ENCODE measurements at places on chromosomes 1 and 21.

- no peak for DNase-seq
Observed at GRCh38 chr1:8739377-8739776, 78.1 kb downstream of the RERE start.

- DNase-seq: no peak
Observed at GRCh38 chr21:35424122-35424521, 375.0 kb upstream of the RUNX1 start.

GRCh38 chr1:235990330-235990795 lies 74.5 kb downstream of the NID1 start:
- DNase-seq: no peak

GRCh38 chr1:48203287-48203900 lies 19.1 kb upstream of the SLC5A9 start:
- DNase-seq: no peak

DNA sequence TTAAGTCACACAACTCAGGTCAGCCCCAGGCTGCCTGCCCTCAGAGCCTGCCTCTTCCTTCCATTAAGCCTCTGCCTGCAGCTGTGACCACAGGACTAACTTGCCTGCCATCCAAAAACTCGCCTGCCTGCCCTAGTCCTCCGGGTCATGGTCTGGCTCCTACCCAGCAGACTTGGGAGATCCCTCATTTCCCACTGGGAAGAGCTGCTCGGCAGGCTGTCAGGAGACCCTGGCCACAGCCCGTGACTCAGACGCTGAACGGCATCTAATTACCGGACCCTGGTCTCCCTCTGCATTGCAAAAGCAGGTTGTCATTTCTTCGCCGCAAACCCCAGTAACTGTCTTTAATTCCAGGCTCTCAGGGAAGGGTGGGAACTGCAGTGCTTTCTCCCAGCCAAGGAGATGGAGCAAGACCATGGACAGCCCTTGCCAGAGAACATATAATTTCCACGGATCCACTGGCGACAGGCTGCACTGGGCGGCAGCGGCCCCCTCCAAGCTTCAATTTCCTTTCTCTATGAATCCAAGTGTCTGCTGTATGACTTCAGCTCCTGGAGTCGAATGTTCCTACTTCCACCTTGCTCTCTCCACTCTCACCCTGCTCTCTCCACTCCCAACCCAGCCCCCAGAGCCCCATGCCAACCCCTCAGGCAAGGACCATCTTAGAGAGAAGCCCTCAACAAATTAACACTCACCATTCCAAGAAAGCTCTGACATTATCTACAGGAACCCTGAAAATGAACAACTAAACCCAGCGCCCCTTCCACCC lies 20.4 kb downstream of the OLFML2B start:
- no peak for DNase-seq

GRCh38 chr1:152946651-152947256 lies at the start of gene SPRR5:
Gene SPRR5 (plus strand): TSS chr1:152947206. CDS start chr1:152948555, 1,349 bp downstream.
- DNase-seq: no peak

DNA sequence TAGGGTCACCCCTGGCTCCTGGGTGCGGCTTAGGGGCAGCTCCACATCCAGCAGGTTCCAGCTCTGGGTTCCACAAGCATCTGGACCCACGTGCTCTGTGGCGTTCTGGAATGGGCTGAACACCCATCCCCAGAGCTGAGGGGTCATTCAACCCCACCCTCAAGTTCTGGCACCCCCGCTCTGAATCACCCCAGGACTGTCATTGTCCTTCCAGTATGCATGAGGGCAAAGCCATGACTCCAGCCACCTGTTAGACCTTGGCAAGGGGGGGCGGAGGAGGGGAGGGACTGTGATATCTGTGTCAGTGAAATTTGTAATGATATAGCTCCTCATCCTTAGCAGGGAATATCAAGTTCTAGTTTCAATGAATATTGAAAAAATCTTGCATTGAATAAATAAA lies 12.3 kb downstream of the INSRR start:
- no peak for DNase-seq

DNA sequence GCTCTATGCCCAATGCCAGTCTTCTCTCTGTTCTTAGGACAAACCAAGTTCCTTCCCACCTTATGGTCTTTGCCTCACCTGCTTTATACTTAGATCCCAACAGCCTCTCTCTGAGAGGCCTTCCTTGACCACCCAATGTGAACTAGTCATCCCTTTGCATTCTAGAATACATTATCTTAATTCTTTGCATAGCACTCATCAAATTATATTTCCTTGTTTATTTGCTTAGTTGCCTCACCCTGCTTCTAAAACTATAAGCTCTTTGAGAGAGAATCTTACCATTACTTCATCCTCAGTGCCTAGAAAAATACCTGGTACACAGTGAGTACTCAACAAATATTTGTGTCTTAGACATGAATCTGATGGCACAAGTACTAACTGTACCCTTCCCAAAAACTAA lies 8.0 kb downstream of the PIGP start:
- DNase-seq: no peak

DNA sequence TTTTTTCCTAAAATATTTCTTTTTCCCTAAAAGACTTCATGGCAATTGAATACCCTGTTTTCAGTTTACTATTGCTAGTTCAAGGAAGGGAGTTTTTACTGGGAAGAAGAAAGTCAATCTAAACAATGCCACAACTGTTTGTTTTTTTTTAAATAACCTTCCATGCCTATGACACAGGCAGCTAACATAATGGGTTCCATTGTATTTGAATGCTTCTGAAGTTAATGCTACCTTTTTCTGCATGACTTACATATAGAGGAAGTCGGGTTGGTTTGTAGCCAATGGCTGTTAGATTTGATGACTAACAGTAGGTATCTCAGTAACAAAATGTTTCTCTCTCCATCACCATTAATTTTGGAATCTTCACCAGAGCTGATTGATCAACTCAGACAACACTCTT lies 134.0 kb downstream of the KIF26B start:
- DNase-seq: no peak

DNA sequence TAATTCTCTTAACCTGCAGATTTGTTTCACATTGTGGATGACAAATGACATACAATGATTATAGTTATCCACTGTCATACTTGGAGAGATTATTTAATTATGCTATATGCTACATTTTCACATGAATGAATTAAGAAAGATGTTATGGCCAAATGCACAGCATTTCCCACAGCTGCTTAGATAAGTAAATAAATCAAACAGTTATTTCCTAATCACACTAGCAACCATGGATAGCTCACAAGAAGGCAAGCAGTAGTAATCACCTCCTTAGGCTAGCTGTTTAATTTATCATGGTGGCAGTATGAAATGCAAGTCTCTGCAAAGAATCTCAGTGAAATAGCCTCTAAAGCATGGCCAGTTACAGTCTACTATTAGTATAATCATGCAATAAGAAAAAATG lies 1581.5 kb downstream of the NCAM2 start:
- DNase-seq: no peak

DNA sequence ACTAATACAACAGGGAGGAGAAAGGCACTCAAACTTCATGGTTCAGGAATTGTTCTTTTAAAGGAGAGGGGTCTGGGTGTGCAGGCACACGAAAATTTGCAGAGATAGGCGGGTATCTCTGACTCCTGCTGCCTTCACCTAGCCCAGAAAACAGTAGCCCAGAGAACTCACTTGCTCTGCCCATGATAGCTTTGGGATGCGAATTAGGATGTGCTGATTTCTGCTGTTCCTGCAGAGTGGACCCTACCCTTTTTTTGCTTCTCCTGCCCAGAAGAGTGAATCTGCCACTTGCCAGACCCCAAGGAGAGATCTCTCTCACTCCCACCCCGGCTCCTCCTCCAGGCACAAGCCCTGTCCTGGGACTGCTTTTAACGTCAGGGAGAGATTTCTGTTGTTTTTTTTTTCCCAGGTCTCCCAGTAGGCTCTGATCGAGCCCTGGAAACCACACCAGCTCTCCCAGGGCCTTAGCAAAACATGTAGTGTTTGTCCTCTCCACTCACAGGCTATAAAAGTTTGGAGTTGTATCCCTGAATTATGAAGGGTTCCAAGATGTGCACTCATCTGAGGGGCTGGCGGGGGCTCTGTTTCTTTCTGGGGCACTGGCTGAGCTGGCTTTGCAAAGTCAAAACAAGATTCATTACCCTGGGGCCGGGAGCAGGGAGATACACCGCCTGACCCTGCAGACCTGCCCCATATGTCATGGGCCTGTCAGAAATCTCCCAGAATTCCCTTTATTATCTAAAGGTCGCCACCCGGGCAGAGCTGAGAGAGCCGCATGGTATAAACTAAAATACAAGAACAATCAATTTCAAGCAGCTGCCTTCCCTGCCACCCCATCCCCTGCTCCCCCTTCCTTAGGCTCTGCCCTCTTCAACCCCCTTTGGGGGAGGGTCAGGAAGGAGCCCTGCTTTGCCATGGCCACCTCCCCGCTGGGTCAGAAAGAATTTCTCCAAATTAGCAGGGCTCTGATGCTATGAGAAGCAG lies 17.9 kb downstream of the PLXNA2 start:
- no peak for DNase-seq

DNA sequence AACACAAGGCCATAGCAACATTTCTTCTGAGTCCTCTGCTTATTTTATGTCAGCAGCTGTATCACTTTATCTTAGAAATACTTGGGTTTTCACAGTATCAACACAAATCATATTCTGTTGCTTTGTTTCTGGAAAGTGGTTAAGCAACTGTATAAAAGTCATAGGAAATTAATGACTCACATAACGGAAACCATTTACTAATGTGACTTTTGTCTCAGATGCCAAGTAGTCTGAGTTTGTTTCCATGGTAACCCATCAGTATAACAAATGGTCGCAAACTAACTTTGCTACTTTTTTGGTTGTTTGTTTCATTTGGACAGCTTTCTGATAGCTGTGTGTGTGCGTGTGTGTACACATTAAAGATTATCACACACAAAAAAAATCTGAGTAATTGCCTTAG lies 31.1 kb downstream of the EEIG2 start:
- DNase-seq: no peak

GRCh38 chr1:192584866-192585265 lies 9.3 kb downstream of the RGS1 start:
- DNase-seq: no peak

- DNase-seq: no peak
Observed at GRCh38 chr1:86423473-86423872, 498 bp upstream of the CLCA2 start.

Data from WERI-Rb-1 (cell line).